Hematopoietic multipotent progenitor cell (in vitro differentiated cells): ENCODE measurements at places on chromosomes 2 and 18.

- DNase-seq, result no peak
These were observed 499.8 kb upstream of the GCFC2 start for GRCh38 chr2:76210551-76210950.

GRCh38 chr2:204950695-204951346, 405.5 kb downstream of the PARD3B start:
- no peak for DNase-seq

DNA sequence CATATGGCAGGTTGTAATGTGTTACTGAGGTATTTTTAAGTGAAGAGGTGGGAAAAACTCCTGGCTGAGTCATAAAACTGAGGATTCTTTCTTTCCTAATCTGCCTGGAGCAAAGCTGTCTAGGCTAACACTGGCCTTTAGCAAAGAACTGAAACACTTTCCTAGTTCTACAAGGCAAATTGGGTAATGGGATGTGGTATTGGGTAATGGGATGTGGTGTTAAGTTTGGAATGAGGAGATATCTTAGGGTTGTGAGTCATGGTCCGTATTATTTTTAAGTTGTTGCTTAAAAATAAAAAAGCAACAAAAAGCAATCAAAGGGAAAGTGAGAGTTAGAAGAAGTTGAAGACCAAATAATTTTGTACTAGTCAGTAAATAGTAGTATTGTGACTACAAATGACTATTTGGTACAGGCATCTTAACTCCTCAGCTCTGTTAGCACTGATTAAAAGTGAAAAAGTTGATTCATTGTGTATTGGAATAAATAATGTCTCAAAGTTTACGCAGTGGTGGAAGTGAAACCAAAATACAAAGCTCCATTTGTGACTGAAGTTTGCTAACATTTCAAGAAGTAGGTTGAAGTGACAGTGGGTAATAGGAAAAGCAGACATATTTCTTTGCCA, 216.8 kb downstream of the CAMKMT start:
- no peak for DNase-seq

GRCh38 chr18:79204889-79205807, 136.0 kb downstream of the ATP9B start:
- DNase-seq, result no peak

GRCh38 chr2:239386872-239387445, 13.9 kb downstream of the HDAC4 start:
- no peak for DNase-seq

DNA sequence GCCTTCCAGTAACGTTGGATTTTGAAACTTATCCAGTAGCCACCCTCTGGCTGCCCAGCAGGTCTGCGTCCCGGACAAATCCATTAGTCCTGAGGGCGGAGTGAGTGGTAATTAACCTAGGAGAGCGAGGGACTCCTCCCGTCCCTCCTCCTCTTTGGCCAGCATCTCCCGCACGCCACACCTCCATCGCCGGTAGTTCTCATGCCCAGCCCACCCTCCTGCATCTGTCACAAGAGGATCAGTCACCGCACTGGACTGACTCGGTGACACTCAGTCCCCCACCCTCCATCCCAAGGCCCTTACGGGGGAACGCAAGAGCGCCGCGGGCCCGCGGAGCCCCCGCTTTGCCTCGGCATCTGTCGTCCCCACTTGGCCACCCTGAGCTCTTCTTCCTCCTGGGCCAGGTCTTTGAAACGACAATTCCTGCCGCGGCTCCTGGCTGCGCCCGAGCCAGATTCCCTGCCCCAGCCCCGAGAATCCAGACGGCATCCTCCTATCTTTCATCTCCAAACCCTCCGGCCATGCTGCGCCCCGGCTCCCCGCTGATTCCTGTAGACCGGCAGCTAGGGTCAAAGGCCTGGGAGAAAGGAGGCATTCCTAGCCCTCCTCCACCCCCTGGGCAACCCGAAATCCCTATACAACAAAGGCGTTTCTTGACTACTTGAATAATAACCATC, 77.5 kb downstream of the EIF2AK3 start:
- DNase-seq, result no peak

- DNase-seq, result peak; percentile 82
These were observed 258.3 kb downstream of the PRKCE start for GRCh38 chr2:45909677-45910191.

GRCh38 chr2:143473820-143474219, 344.6 kb downstream of the ARHGAP15 start:
- no peak for DNase-seq

- no peak for DNase-seq
These were observed 12.5 kb downstream of the SPATS2L start for GRCh38 chr2:200318940-200319435.

- no peak for DNase-seq
These were observed 7.3 kb upstream of the SLC3A1 start for GRCh38 chr2:44267796-44268648.

GRCh38 chr2:187548656-187549055, 5.6 kb downstream of the TFPI start:
- no peak for DNase-seq

DNA sequence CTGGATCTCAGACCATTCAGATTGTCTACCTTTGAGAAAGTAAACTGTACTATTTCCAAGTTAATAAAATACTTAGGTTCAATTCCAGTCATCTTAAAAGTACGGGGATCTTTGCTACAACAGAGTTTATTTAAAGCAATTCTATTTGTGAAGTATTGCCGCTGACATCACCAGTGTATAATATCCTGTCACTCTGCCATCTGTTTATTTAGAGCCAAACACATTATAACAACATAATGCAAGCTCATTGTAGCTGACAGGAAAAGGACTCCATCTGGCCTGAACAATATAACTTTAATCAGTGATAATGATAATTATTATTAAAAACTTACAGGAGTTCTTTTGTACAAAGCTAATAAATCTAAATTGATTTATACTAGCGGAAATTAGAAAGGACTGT, 786.8 kb downstream of the ERBB4 start:
- no peak for DNase-seq

DNA sequence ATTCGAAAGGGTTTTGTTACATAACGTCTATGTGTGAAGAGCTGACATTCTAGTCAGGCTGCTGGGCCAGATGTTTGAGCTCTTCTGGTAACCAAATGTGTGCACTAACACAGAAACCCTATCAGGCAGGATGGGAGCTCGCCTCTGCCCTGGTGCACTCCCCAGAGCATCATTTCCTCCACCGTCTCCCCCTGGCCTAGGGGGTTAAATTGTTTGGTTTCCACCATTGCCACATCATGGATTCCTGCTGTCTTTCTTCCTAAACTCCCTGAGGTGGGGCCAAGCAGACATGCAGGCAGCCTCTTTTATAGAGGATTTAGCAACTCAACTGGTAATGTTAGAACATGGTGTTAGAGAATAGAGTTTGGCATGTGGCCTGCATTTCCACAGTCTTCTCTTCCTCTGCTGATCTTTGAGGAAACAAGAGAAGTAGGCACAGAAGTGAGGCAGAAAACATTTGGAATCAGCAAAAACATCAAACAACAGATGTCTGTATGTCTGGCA, 87.3 kb downstream of the ANTXR1 start:
- DNase-seq, result no peak

GRCh38 chr2:102424754-102425153, 1.8 kb downstream of the IL18RAP start:
- no peak for DNase-seq

GRCh38 chr2:167254721-167255120, 366.4 kb downstream of the XIRP2 start:
- no peak for DNase-seq

GRCh38 chr18:44744161-44745121, 63.8 kb downstream of the SETBP1 start:
- DNase-seq, result no peak

- no peak for DNase-seq
These were observed 96.8 kb downstream of the DIS3L2 start for GRCh38 chr2:232058063-232058877.

DNA sequence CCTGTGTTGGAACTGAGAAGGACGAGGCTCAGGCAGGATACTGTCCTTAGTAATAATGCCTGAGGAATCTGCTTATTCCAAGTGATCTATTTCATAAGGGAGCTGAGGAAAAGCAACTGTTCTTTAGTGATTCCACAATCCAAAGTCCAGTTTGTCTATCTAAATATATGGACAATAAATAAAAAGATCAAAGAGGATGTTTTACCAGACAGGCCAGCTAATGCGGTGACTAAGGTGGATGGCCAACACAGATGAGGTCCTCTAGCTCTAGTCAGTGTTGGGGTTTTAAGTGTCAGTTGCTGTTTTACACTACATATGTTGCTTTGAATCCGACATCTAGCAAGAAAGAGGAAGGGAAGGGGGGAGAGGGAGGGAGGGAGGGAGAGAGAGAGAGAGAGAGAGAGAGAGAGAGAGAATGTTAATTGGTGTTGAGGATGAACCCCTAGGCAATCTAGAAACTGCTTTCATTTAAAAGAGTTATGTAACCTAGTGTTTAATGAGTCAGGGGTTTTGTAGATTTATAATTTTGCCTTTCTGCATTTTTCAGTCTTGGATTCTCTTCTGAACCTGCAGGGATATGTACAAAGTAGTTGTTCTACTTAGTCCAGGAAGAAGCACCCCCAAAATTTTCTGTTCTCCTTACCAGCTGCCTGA, 27.0 kb upstream of the SCN1A start:
- no peak for DNase-seq

DNA sequence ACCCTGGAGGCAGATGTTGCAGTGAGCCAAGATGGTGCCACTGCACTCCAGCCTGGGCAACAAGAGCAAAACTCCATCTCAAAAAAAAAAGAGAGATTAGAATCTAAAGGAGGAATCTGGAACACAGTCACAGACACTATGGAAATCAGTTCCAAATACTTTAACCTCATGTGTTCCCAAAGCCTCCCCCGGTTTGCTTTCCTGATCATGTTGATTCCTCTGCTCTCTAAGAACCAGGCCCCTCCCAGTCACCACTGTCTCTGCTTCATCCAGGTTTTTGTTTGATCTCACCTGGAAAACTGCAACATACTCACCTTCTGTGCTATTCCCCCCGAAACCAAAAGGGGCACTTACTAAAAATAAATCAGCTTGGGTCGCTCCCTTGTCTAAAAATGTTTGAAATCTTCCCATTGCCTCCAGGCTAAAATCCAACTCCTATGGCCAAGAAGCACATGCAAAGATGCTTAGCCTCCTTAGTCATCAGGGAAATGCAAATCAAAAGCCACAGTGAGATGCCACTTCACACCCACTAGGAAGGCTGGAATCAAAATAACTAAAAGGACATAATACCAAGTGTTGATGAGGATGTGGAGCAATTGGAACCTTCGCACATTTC, 6.2 kb upstream of the NEU2 start:
- no peak for DNase-seq

DNA sequence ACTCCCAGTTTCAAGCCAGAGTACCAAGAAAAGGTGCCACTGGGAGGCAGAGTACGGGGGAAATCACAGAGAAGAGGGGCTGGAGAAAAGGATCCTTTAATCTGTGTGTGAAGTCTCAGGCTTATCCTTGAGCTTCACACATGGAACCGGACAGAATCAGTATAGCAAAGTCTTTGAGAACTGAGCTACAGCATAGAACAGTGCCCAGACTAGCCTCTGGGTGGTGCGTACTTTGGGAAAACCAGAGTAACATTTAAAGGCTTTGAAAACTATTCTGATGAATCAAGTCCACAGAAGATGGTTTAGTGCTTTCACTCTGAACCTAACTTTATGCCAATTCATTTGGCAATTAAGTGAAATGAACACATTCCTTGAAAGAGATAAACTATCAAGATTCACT, 83.1 kb downstream of the BABAM2 start:
- DNase-seq, result no peak

GRCh38 chr2:15570104-15570503, 9.0 kb upstream of the NBAS start:
- no peak for DNase-seq

DNA sequence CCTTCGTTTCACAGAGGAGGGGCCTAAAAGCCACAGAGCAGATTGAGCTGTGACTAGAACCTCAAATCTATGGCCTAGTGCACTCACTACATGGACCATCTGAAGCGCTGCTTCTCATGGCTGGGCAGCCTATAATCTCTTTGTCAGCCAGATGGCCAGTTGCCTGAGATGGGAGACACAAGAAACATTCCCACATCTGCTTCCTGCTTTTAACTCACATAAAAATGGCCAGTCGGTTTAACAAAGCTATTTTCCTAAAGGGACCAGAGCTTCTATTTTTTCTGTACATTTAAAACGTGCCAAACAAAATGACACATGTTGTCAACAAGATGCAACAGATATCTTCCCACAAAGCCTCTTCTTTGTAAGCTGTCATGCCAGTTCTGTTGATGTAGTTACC, 173.8 kb downstream of the GFPT1 start:
- no peak for DNase-seq

DNA sequence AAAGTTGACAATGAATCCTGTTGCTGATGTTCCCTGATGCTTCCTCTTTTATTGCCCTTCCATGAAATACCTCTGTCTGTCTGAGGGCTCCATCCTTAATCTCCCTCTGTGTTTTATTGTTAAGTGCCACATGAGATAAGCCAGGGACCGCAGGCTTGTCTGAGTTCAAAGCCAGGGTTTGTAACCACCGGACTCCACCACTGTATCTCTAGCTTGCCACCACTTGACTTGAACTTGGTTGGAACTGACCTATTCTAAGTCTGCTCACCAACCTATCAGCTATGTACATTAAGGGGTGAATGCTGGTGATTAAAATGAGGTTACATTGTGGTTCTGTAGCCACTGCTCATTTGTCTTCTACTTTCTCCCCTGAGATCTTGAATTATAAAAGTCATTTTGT, 328.5 kb upstream of the ZEB2 start:
- no peak for DNase-seq

DNA sequence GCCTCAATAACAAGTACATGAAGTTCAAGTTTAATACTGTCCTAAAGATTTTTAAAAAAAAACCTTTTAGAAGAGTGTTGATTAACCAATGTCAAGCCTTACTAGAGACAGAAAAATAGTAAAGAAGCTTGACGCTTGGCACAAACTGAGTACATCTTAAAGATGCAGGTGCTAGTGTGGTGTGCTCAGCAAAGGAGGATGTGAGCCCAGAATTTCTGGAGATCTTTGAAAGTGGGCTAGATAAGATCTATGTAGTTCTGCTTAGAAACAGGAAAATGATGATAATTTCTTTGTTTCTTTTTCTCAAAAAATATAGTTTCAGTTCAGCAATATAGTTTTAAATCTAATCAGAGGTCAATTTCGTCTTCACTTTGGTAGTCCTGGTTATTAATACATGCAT, 118.3 kb upstream of the KLHL14 start:
- DNase-seq, result no peak

GRCh38 chr2:85437488-85438200, 19.1 kb downstream of the SH2D6 start:
- DNase-seq, result peak; percentile 93

DNA sequence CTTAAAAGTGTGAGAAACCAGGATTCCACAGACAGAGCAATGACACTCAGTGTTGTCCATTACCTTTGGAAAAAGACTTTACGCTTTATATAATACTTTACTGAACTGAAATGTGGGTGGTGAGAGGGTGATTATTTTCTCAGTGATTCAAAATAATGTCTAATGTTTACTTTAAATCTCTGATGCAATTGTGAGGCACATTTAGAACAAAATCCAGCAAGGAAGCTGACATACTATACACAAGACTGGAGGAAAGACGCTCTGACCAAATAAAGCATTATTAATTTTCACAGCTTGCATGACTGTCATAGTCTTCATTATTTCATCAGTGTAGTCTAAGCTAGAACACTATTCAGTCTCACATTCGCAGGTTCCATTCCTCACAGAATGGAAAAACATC, 34.1 kb upstream of the STAT1 start:
- DNase-seq, result no peak
